Inflammatory macrophage treated with lipopolysaccharide for 4 hours (primary cell): ENCODE measurements at places on chromosomes 12 and 14.

DNA sequence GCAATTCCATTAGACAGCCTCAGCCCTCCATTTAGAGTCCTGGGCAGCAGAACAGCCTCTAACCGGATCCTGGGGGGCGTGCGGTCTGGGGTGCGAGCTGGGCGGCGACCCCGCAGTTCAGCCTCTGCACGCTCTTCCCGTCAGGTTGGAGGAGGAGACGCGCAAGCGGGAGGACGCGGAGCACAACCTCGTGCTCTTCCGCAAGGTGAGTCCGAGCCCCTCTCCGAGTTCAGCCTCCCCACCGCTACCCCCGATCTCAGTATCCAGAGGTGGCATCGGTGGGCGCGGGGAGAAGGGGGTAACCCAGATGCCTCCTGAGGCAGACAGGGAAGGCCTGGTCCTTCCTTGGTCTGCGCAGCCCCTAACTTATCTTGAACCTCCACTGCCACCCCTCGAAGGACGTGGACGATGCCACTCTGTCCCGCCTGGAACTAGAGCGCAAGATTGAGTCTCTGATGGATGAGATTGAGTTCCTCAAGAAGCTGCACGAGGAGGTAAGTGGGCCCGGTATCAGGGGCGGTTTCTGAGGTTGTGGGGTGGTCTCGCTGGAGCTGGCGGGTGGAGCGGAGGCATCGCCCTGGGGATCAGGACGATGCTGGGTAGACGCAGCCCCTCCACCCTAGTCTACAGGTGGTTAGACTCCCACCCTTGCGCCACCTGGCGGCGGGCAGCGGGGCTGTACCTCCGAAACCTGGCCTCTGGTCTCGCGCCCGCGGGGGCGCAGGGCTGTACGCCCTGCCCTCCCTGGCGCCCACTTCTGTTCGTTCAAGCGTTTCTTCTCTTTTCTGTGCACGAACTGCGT is 1.3 kb downstream of the PRPH start:
- DNase-seq, result peak; percentile 35

DNA sequence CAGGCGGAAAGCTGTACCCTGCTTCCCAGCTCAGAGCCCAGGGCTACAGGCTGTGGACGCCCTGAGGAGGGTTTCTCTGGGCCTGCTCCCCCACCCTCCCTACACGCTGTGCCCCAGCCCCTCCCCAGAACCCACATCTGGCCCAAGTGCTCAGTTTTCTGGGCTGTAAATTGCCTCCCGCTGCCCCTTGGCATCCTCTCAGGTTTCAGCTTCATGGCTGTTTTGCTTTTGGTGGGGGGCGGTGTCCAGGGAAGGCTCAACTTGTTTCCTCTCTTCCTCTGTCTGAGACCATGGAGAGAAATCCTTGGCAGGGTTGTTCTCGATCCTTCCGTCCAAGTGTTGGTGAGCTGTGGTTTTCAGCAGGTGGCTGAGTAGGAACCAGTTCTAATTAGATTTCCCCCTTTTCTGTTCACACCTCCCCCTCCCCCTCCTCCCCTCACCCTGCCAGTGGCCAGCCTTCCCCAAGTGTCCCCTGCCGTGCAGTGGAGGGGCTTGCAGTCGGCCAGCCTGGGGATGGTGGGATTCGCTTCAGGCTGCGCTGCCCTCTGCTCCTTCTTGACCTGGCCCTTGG is 61.8 kb downstream of the TSPAN9 start:
- DNase-seq, result no peak

DNA sequence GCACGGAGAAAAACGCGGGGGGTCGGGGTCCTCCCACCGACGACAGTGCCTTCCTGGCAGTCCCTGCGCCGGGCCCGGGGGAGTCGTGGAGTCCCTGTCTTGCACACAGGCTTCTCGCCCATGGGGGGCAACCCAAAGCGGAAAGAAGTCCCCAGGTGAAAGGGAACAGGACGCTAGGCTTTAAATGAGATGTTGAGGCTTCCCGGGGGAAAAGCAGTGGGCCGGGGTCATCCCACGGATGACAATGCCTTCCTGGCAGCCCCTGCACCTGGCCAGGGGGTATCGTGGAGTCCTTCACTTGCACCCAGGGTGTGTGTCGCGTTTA is 162.9 kb upstream of the ALG10B start:
- DNase-seq, result no peak

GRCh38 chr14:66001356-66001755 is 484.8 kb upstream of the CCDC196 start:
- no peak for DNase-seq

DNA sequence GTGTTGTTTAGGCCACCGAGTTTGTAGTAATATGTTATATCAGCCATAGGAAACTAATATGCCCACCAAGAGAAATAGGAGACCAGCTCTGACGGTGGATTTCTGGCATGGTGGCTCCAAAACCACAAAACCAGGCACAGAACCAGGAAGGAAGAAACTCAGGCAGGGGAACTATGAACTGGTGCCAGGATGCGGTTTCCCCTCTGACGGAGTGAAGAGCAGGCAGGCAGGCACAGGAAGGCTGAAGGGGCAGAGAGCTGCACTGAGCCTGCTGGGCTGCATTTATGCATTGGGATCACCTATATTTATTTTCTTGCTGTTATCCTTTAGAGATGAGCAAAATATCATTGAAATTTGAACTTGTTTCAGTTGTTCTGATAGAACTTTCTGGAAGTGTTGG is 479.4 kb downstream of the VRK1 start:
- DNase-seq, result no peak

DNA sequence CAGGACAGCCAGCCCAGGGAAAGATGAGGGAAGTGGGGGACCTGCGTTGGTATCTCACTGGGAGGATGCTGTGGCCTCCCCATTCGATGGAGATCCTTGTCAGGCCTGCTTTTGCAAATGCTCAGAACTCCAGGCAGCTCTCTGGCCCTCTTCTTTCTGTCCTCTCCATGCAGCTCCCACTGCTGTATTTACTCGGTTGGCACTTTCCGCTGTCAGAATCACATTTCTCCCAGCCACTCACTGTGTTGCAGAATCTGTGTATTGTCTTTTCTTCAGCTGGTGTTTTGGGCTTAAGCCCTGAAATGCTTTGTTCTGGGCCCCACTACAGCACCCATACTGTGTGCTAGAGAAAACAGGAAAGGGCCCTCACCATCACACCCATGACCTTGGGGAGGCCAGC is 401.1 kb downstream of the RGS6 start:
- DNase-seq, result no peak
